Stimulated activated CD8-positive, alpha-beta memory T cell treated with anti-CD3 and anti-CD28 coated beads, Interleukin-7, amount 100 ng/mL, for 48 hours (primary cell): ENCODE measurements at places on chromosomes 1 and 21.

- no peak for DNase-seq
Observed at GRCh38 chr1:231147896-231148295, 14.0 kb upstream of the TRIM67 start.

- no peak for DNase-seq
Observed at GRCh38 chr1:226132728-226133503, 53.6 kb downstream of the ACBD3 start.

DNA sequence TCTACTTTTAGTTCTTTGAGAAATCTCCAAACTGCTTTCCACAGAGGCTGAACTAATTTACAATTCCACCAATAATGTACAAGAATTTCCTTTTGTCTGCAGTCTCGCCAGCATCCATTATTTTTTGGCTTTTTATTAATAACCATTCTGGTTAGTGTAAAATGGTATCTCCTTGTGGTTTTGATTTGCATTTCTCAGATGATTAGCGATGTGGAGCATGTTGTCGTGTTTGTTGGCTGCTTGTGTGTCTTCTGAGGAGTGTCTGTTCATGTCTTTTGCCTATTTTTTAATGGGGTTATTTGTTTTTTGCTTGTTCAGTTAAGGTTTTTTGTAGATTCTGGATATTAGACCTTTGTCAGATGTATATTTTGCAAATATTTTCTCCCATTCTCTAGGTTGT lies 131.5 kb downstream of the MAST2 start:
- DNase-seq: no peak

- no peak for DNase-seq
Observed at GRCh38 chr1:170012920-170013319, 61.6 kb downstream of the KIFAP3 start.

DNA sequence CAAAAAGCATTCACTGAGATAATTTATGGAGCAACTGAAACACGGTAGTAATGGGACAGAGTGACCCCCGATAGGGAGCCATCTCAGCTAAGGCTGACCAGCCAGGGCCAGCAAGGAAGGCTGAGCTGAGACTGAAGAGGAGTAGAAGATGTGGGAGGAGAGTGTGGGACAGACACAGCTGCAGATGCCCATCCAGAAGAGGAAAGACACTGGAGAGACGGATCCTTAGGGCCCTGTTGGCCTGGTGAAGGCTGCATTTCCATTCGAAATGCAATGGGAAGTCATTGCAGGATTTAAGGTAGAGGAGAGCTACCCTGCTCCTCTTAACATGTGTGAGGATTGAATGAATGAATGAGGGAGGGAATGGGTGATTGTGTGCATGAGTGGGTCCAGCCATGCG lies 44.0 kb upstream of the LRP8 start:
- DNase-seq: no peak

GRCh38 chr1:179448437-179449149 lies 82.8 kb downstream of the AXDND1 start:
- DNase-seq: no peak

DNA sequence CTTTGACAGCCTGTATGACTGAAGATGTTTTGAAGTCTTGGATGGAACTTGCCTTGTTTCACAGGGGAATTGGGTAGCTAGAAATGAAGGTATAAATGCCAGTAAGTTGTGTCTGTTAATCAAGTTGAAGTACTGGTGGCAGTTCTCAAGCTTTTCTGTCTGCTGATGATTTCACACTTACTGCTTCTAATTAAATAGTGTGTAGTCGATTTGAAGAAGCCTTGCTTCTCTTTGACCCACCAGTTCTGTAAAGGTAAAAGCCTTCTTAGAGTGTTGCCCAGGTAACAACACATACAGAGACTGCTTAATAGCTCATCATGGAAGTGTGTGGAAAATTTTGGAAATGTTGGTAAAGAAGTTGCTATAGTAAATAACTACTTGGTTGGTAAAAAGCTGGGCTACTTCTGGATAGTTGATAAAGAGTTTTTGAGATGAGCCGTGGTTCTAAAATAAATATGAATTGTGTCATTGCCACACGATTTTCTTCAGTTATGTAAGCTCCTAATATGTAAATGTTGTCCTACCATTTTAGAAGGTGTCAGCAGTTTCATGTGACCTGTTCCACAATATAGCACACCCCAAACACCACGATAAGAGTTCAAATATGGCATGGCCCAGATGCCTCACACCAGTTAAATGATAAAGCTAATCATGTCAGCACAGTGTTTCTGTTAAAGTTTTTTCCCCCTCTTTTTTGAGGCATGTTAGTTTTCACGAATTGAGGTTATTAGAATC lies 7.4 kb downstream of the RABGAP1L start:
- DNase-seq: no peak

DNA sequence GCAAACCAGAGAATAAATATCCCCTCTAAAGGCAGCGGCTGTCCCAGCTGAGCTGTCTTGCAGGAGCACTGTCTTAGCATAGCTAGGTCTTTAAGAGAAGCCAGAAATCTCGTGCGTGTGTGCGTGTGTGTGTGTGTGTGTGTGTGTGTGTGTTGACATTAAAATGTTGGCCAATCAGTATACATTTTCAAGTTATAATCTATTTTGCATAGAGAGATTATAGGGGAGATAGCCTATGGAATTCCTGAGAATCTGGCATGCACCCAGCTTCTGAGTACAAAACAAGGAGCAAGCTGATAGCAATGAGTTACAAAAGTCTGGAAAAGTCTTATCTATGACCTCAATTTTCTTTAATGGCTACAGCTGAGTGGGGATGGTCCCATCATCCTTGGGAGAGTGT lies 17.7 kb downstream of the METTL13 start:
- DNase-seq: no peak

DNA sequence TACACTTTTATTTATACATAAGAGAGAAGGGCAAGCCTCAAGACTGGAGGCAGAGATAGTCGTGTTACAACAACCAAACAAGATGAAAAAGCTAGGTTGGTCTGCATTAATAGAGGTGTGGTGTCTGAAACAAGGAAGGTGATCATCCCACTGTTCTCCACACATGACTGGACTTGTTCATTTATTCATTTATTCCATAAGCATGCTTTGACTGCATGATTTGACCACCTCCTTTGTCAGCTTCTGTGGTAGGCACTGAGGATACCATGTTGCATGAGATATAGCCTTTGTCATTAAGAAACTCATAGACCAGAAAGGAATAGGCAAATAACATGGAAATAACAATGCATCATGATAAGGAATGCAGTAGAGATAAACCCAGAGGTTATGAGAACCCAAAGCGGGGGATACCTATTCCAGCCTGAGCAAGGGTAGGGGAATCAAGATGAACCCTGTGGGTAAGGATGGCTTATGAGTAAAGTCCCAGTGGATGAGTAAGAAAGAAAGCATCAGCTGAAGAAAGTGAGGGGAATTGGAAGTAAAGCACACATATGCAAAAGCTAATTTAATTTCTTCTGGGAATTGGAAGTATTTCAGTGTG lies 173.7 kb upstream of the FGGY start:
- no peak for DNase-seq

DNA sequence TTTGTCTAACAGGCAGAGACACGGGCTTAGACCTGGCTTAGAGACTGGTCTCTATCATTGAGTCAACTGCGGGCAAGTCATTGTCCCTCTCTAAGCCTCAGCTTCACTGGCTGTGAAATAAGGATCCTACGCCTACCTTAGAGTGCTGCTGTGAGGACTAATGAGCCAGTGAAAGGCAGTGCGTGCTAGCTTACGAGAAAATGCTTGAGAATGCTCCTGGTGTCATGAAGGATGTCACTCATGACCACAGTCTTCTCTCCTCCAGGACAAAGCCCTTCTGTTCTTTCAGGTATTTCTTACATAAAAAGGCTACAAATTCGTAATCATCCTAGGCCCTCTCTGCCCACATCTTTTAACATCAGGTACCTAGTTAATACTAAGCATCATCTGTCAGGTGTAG lies 16.5 kb upstream of the A3GALT2 start:
- DNase-seq: no peak
